ENCODE measurements at places on chromosomes 6 and 20. TPM values are rescaled to one million over a fixed set of nuclear protein-coding genes. Genes with fewer than 3 reads are reported as not detected.

- DNase-seq: peak; percentile 84
Observed at GRCh38 chr6:42781796-42782688, at the start of gene BICRAL. Gene BICRAL (plus strand): TSS chr6:42782052. CDS start chr6:42822023, 39,971 bp downstream.

GRCh38 chr6:6994796-6995195 is 113.0 kb upstream of the RREB1 start:
- DNase-seq: no peak

DNA sequence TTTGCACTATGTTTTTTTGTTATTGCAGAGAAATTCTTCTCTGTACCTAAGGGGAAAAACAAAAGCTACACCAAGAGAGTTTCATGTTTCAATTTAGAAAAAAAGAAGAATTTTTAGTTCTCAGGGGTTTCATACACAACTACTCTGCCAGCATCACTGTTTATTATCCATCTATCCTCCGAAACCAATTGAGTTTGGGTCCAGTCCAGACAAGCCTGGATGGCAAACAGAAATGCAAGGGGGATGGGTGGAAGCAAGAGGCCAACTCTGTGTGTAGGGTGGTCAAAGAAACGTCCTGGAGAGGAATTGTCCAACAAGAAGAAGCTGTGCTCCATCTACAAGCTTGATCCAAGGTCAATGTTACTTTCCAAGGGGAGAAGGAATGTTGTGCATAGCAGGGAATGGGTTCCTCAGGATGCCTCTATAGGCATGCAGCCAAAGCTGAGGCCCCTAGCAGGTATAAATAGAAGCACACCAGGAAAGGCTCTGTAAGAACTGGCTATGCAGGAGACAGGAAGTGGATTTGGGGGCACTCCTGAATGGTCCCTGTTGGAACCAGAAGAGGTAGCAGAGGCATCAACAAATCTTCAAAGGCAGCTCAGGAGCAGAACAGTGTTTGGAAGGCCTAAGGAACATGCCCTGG is 64.4 kb downstream of the FILIP1 start:
- no peak for DNase-seq

GRCh38 chr6:9657994-9658393 is 756.9 kb downstream of the TFAP2A start:
- no peak for DNase-seq

MOG gene
- total RNA-seq: not detected

PROCR gene
- 1.2 TPM for total RNA-seq

- DNase-seq: no peak
Observed at GRCh38 chr20:32457479-32457986, 99.4 kb downstream of the ASXL1 start.

PHF1 gene
- 28.2 TPM for total RNA-seq

GRCh38 chr6:159679091-159680077 is 13.7 kb downstream of the SOD2 start:
- peak; percentile 67 for DNase-seq

WFDC12 gene
- total RNA-seq: not detected

DNA sequence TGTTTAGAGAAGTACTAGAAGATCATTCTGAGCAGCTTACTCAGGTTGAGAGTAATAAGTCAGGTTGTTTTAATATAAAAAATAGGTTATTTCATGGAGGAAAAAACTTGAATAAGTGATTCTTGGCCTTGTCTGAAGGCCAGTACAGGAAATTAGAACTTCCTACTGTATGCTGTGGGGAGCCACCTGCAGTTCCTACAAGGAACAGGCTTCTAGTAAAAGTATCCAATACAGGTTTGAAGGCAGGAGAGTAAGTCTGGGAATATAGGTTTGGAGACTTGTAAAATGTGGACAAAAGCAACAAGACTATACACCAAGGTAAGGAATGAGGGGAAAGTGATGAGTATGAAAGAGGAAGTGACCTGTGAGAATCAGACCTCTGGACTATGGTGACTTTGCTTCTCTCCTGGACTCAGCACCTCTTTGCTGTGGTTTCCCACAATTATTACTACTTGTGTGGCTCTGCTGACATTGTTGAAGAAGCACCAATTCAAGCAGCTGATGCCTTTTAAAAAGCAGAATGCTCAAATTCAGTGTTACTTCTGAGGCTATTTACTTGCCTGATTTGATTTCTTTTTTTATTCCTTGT is 278.6 kb downstream of the TBC1D7 start:
- DNase-seq: no peak

CST2 gene
- total RNA-seq: not detected

ATF6B gene
- 60.2 TPM for total RNA-seq

GRCh38 chr6:129969064-129969463 is 49.3 kb upstream of the L3MBTL3 start:
- DNase-seq: no peak

DNA sequence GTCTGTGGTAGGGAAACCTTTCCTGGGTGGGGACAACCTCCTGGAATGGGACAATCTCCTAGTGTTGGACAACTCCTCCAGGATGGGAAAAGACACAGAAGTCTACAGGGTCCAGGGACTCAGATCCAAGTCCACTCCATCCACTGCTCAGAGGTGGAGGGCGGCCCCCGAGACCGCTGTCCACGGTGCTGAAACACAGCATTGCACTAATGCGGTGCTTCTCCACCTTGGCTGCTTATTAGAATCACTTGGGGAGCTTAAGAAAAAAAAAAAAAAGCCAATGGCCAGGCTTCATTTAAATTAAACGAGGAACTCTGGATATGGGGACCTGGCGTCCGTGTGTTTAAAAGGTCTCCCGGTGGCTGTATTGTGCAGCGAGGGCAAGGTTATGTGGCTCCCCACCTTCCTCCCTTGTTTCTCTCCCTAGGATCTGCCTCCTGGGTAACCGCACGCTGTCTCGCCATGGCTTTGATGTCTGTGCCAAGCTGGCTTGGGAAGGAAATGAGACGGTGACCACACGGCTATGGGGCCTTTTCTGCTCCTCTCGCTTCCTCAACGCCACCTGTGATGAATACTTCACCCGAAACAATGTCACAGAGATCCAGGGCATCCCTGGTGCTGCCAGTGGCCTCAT is 12.0 kb downstream of the SLC12A5 start:
- peak; percentile 76 for DNase-seq

- DNase-seq: no peak
Observed at GRCh38 chr6:143408787-143409162, 41.7 kb downstream of the ADAT2 start.

TASP1 gene
- 10.1 TPM for total RNA-seq

BTN1A1 gene
- total RNA-seq: not detected

DNA sequence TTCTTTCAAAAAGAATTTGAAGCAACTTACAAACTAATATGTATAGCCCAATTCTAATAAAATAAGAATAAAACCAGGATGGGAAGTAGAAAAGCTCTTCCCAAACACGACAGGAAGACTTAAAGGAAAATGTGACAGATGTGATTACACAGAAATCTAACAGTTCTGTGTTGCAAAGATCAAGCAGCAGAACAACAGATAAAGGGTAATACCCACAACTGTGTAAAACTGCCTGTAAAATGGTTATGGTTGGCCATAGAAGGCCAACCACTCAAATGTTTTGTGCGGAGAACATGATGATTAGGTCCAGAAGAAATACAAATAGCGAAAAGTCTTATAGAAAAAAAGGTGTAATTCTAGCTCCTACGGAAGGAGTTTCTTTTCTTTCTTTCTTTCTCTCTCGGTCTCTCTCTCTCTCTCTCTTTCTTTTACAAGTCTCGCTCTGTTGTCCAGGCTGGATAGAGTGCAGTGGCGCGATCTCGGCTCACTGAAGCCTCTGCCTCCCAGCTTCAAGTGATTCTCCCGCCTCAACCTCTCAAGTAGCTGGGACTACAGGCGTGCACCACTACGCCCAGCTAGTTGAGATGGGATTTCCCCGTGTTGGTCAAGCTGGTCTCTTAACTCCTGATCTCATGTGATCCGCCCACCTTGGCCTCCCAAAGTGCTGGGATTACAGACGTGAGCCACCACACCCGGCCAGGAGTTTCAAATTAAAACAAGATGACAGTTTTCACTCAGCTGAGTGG is 128.5 kb downstream of the QRSL1 start:
- no peak for DNase-seq

CALHM5 gene
- not detected for total RNA-seq

GRCh38 chr20:61328911-61329558 is 77.0 kb downstream of the CDH4 start:
- no peak for DNase-seq

DNA sequence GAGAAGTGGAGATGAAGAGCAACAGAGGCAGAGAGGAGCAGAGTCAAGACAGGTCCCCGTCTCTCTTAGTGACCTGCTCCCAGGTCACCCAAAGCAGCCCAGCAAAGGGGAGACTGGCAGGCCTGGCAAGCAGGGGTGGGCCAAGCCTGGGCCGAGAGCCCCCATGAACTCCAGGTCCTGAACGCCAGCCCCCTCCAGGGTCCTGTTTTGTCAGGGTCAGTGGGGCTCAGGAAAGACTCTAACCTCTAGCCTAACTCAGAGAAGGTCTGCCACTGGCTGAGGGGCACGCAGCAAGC is 1.2 kb downstream of the NECAB3 start:
- no peak for DNase-seq

DNA sequence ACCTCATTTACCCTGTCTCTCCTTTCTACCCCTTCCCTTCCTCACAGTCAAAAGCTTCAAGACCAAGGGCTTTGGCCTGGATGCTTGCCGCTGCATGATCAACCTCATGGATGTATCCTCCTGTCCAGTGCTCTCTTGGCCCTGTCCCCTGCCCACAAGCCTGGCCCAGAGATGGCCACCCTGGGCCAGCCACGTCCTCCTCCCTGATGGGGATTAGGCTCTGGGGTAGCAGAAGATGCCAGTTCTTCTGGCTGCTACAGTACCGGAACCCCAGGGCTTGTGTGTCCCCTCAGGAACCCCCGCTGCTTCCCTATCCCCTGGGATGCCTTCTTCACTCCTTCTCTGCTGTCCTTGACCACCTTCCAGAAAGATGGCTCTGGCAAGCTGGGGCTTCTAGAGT is 22.3 kb downstream of the CAPN11 start:
- DNase-seq: no peak

DEFB124 gene
- total RNA-seq: not detected

- DNase-seq: no peak
Observed at GRCh38 chr6:35897036-35897435, 23.9 kb downstream of the SRPK1 start.

- no peak for DNase-seq
Observed at GRCh38 chr20:48489046-48489463, 338.7 kb downstream of the PREX1 start.

CCN6 gene
- 0.26 TPM for total RNA-seq

TRAPPC3L gene
- total RNA-seq: not detected

DNA sequence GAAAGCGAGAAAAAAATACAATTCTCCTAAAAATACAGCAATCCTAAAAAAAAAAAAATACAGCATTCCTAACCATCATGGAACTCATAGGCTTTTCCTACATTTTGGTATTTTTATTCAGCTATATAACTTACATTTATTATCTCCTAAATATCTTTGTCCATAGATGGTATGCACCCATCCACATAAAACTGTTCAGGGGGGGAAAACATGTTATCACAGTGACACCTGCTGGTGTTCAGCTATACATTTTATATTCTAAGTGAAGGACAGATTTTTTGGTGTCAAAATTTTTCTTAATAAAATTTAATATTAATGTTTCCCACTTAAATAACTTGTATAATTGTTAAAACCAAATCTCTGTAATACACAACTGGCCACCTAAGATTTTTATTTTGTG is 58.0 kb downstream of the BLOC1S5 start:
- DNase-seq: peak; percentile 14

- no peak for DNase-seq
Observed at GRCh38 chr20:48799328-48800105, 28.3 kb downstream of the PREX1 start.
